ENCODE measurements at places on chromosomes 3 and 15. TPM values are rescaled to one million over a fixed set of nuclear protein-coding genes. Genes with fewer than 3 reads are reported as not detected.

GRCh38 chr3:26967501-26967900 lies 344.9 kb downstream of the LRRC3B start:
- DNase-seq: no peak

GRCh38 chr3:100982710-100983109 lies 10.5 kb downstream of the ABI3BP start:
- DNase-seq: peak; percentile 78

- DNase-seq: no peak
Observed at GRCh38 chr3:108834551-108834950, 12.0 kb downstream of the TRAT1 start.

DNA sequence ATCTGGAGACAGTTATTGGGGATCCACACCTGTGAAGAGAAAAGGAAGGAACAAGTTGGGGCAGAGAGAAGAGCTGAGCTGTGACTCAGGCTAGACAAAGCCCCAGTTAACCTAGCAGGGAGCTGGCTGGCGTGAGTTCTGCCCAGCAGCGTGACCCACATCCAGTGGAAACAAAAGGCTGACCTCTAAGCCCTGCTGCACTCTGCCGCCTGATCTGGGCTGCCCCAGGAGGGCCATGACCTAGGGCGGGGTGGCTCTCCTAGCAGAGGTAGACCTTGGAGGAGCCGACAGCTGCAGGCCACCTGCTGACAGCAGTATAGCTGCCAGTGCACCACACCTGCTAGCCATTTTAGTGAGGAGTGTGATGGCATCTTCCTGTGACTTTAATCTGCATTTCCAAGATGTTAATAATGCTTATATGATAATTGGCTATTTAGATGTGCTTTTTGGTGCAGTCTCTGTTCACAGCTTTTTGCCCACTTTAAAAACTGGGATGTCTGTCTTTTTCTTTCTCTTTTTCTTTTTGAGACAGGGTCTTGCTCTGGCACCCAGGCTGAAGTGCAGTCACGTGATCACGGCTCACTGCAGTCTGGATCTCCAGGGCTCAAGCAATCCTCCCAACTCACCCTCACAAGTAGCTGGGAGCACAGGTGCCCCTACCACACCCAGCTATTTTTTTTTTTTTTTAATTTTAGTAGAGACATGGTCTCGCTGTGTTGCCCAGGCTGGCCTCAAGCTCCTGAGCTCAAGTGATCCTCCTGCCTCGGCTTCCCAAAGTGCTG lies 78.1 kb downstream of the LSM3 start:
- DNase-seq: no peak

GRCh38 chr15:68375191-68375631 lies 56.8 kb downstream of the ITGA11 start:
- no peak for DNase-seq

- no peak for DNase-seq
Observed at GRCh38 chr15:40927873-40928806, 1.0 kb upstream of the DLL4 start.

DNA sequence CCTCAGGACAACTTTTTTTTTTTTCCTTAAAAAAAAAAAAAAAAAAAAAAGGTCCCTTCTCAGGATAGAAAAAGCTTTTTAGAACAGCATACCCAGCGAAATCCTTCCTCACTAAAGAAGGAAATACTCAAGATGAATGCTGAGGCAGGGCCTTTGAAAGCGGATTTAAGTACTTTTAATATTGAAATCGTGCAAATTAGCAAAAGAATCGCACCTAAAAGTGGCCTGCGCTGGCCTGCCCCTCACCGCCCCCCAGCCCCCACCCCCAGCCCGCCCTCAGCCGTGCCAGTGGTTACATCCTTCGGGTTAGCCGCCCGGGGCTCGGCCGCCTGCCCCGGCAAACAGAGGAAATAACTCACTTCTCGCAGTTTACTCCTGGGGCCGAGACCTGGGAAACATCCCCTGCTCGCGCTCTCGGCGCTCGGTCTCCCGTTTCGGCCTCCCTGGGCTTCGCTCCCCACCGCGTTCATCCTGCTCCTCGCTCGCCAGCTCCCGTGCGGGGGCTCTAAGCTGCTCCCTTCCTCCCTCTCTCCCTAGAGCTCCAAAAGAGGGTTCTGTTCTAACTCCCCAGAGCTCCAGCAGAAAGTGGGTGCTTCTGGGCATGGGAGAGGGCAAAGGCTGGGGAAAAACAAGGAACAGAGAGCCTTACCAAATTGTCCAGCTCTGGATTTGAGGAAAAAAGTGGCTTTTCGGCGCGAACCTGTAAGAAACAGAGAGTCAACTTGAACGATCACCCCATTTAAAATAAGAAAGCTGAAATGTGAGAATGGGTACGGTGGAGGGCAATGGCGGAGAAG lies 5.2 kb downstream of the MEIS2 start:
- DNase-seq: no peak

DNA sequence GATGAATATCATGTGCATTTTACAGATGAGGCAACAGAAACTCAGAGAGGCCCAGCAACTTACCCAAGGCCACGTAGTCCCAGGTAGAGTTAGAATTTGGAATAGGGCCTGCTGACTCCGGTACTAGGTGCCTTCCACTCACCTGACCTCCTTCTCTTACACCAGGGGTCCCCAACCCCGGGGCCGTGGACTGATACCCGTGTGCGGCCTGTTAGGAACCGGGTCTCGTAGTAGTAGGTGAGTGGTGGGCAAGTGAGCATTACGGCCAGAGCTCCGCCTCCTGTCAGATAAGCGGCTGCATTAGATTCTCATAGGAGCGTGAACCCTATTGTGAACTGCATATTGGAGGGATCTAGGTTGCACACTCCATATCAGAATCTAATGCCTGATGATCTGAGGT lies 64.8 kb downstream of the SMAD3 start:
- no peak for DNase-seq

- no peak for DNase-seq
Observed at GRCh38 chr3:63949005-63949404, 36.8 kb upstream of the SCAANT1 start.

DNA sequence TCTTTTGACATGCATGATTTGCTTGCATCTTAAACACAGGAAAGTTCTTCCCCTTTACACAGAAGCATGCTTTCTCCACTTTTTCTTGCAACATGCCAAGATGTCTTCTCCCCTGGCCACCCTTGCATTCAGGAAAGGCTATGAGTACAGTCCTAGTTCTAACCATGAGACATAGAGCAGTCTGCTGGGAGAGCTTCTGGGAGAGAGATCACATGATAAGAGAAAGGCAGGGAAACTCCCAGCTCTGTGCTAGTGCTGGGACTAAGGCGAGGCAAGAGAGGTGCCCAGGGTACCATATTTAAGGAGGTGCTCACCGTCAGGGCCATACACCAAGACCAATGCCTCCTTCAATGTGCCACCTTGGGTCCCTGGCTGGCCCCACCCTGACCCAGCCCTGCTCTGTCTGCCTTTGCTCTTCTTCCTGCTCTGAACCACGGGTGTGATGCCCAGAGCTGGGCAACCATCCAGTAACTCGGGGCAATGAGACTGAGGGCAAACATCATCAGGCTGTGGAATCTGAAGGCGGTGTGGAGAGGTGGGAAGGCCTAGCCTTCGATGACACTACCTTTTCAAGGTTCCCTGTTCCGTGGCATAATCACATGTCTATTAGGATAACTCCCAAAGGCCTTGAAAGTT lies 77.4 kb upstream of the PRR20G start:
- DNase-seq: no peak

DNA sequence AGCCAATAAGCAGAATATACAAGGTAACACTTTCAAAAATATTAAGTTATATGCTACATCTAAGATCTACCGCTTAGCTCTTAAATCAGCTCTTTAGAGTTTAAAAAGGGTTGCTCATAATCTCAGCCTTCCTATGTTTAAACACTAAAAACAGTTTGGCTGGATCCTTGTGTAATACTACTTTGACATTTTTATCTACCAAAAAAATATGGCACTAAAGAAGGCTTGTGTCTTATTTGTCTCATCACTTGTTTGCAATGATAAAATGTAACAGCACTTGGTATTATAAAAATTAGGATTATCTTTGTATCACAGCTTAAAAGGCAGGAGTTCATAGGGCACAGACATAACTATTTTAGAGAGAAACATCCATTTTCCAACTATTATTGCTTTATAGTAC lies 9.8 kb downstream of the ANKRD28 start:
- no peak for DNase-seq

- no peak for DNase-seq
Observed at GRCh38 chr3:13286873-13287272, 133.2 kb downstream of the NUP210 start.

GRCh38 chr15:98927996-98928395 lies 79.6 kb downstream of the PGPEP1L start:
- no peak for DNase-seq

DNA sequence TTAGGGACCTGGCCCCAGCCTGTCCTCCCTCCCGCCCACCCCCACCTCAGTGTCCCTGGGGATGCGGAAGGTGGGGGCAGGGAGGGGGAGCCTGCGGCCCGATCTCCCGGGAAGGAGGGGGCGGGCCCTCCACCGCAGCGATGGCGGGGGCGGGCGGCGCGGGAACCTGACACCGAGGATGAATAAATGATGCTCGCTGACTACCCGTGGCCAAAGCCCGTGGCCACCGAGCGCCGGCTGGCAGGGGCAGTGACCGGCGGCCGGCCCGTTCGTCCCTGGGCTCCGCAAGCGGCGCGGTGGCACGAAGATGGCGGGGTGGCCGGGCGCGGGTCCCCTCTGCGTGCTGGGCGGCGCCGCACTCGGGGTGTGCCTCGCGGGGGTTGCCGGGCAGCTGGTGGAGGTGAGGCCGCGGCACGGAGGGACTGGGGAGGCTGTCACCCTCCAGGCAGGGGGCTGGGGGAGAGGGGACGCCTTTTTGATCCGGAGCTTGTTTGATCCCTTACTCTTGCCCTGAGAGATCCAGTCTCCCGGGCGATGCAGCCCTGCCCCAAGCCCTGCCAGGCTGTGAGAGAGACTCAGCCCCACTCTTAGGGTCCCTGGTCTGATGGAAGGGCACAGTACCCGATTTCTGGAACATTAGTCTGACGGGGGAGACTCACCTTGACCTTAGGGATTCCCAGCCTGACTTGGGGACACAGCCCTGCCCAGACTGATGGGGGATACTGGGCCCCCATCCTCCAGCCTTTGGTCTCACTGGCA lies at the start of gene TMIE:
TSS of gene TMIE (plus strand) at position 212 of the 759 bp plus-strand sequence. CDS start at position 308, 96 bp downstream.
- DNase-seq: no peak

- no peak for DNase-seq
Observed at GRCh38 chr3:42605546-42606173, 5.2 kb downstream of the NKTR start.

GRCh38 chr3:44060164-44060563 lies 181.5 kb upstream of the TOPAZ1 start:
- DNase-seq: no peak

GRCh38 chr3:65268426-65268825 lies 580.6 kb upstream of the ADAMTS9 start:
- no peak for DNase-seq

- DNase-seq: no peak
Observed at GRCh38 chr3:12421132-12421531, 63.1 kb upstream of the TSEN2 start.

GRCh38 chr15:27097506-27097905 lies 126.5 kb downstream of the GABRG3 start:
- no peak for DNase-seq

- no peak for DNase-seq
Observed at GRCh38 chr3:128353991-128354687, 112.6 kb downstream of the DNAJB8 start.

DNA sequence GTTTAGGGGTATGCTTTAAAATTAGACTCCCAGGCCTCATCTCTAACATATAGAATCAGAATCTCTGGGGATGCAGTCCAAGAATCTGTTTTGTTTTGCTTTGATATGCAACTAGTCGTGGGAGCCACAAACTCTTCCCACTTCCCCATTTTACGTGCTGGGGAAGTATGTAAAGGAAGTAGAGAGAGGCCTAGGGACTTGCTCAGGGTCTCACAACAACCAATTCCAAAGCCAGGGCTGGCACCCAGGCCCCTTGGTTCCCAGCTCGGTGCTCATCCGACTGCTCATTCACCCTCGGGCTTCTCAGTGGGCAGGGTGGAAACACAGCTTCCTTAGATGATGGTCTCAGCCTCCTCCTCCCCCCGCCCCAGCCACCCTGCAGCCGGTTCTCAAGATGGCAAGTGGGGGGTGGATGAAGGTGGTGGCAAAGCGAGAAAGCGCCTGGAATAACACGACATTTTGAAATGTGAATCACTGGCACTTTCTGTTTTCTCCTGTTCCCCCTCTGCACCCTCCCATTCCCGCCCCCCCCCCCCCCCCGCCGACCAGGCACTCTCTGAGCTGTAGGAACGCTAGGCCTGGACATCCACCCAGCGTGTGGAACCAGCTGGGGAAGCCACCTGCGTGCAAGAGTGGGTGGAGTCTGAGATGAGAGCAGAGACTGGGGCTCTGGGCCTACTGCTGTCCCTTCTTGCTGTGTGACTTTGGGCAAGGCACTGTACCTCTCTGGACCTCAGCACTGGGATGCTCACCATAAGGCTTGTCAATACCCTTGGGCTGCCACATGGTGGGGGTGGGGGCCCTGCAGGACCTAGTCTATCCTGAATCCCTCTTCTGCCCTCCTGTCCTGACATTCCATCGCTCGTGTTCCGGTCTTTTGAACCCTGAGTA lies 214.5 kb downstream of the RPLP1 start:
- DNase-seq: no peak

- DNase-seq: no peak
Observed at GRCh38 chr3:158849757-158850156, 47.9 kb downstream of the MFSD1 start.

GRCh38 chr3:4419386-4419785 lies 47.7 kb downstream of the SUMF1 start:
- DNase-seq: no peak

GRCh38 chr3:38255627-38256026 lies 10.0 kb upstream of the SLC22A13 start:
- DNase-seq: no peak

DNA sequence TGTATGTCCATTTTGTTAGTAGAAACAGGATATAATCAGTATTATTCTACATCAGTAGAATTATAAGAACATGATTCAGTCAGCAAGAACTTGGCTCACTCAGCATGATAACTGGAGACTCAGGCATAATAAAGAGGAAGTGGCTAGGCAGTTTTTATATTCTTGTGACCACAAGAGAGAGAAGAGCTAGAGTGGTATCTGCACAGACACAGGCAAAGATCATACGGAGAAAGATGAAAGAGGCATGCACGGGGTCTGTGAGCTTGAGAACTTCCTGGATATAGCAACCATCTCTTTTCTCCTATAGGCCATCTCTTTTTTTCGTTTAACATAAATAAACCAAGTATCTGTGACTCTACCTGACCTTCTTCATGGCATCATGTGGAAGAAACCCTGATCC lies 46.8 kb downstream of the MYO5A start:
- DNase-seq: peak; percentile 6

- no peak for DNase-seq
Observed at GRCh38 chr3:177424521-177424920, 227.2 kb upstream of the TBL1XR1 start.

Gene TRAIP
- 18.5 TPM for total RNA-seq

Gene CADM2
- not detected for total RNA-seq

Gene MAP1A
- total RNA-seq: 2.3 TPM

Gene DNAH12
- total RNA-seq: not detected

Gene GOLGA8T
- not detected for total RNA-seq

Gene IL17RE
- total RNA-seq: not detected

Gene KBTBD13
- total RNA-seq: not detected

Gene FOXP1
- 14.4 TPM for total RNA-seq

Gene STRC
- total RNA-seq: not detected

Gene ATP13A4
- not detected for total RNA-seq

Gene TUSC7
- not detected for total RNA-seq

Gene PATL2
- total RNA-seq: not detected

Gene A4GNT
- total RNA-seq: not detected

Gene MEGF11
- total RNA-seq: 0.10 TPM

Gene UBA7
- 5.8 TPM for total RNA-seq

Gene GOLGA6D
- total RNA-seq: not detected

Gene C15orf62
- total RNA-seq: not detected

Gene CP
- not detected for total RNA-seq

All from MG63 (cell line).